ENCODE measurements at places on chromosomes 11 and 22.

DNA sequence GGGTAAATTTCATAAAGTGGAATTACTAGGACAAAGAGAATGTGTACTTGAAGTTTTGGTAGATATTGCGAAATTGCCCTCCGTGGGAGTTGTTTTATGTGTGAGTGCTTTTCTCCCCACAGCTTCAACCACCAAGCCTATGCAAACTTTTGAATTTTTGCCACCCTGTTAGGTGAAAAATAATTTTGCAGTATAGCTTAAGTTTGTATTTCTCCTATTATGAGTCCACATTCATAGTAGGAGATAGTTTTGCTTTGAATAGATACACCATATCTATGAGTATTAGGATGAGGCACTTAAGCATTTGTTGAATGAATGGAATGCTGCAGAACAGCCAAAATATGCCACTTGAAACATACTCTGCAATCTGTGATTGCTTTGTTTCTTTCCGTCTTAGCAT lies 43.6 kb downstream of the UVRAG start:
- DNase-seq = no peak

- peak; percentile 47 for DNase-seq
These were observed 57.0 kb downstream of the RBFOX2 start for GRCh38 chr22:35971456-35972119.

DNA sequence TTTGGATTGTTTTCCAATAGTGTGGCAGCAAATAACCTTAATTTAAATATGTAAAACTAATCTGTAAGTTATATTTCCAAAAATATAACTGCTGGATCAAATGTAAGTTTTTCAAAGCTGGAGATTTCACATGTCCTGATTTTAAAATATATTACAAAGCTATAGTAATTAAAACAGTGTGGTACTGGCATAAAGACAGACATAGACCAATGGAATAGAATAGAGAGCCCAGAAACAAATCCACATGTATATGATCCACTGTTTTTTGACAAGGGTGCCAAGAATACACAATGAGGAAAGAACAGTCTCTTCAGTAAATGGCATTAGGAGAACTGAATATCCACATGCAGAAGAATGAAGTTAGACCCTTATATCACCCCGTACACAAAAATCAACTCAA lies 4.0 kb downstream of the OR4X2 start:
- DNase-seq = no peak

GRCh38 chr11:46280706-46281105 lies 3.2 kb downstream of the CREB3L1 start:
- DNase-seq = no peak

DNA sequence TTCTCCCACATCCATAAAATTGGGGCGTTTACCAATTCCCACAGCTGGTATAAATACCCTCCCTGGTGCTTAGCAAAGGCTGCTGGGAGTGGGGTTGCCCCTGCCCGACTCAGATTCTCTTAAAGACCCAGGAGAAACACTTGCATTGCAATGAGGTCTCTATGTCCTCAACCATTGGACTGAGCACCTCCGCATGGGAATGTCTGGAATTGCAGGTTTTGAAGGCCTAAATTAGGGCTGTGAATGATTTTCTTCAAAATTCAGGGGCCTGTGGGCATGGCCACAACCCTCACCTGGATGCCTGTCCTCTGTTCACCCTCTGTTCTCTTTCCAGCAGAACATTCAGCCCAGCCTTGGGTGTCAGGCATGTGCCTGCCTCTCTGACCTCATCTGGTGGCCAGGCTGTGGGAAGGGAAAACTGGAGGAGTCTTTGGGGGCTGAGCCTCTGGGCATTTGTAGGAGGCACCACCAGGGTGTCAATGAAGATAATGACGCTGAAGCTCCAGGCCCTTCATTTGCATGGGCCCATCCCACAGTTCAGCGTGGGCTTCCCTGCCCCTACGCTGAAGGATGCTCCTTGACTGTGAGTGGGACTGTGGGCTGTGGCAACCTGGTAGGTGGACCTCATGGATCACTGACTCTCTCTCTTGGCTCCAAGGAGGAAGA lies 52.7 kb upstream of the MYEOV start:
- no peak for DNase-seq

DNA sequence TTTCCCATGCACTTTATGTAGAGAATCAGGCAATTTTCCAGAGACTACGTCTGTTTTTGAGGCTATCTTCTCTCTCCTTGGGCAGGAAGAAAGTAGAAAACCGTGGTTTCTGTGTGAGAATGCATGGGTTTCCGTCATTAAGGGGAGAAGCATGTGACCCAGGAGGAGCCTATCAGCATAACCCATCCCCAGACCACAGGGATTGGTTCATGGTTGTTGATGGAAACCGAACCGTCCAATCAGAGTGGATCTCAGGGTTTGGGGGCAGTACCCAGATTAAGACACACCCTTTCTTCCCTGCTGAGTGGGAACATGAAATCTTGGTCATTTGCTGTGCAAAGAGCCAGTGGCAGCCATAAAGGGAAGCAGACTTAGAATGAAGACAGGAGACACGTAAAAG lies 517.8 kb downstream of the MN1 start:
- no peak for DNase-seq

GRCh38 chr11:125228445-125228844 lies 63.9 kb downstream of the PKNOX2 start:
- DNase-seq = no peak

- no peak for DNase-seq
These were observed 20.5 kb upstream of the TP53I11 start for GRCh38 chr11:44971185-44971584.

DNA sequence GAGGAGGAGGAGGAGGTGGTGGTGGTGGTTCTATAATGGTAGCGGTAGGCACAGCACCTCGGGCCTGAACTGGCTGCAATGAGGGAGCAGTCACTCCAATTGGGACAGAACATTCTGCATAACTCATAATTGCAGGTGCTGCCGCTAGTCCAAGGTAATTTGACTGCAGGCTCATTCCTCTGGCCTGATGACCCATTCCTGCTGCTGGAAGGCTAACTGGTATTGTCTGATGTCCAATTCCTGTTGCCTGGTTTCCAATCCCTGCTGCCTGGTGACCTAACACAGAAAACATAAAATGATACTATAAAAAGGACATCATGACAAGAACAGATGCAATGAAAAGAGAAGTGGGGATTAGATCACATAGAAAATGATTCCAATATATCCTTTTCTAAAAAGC lies 7.9 kb upstream of the AGBL2 start:
- DNase-seq = no peak

GRCh38 chr22:29204455-29205183 lies 1.1 kb upstream of the EMID1 start:
- no peak for DNase-seq

- DNase-seq = no peak
These were observed 13.1 kb downstream of the CCDC34 start for GRCh38 chr11:27349919-27350318.

DNA sequence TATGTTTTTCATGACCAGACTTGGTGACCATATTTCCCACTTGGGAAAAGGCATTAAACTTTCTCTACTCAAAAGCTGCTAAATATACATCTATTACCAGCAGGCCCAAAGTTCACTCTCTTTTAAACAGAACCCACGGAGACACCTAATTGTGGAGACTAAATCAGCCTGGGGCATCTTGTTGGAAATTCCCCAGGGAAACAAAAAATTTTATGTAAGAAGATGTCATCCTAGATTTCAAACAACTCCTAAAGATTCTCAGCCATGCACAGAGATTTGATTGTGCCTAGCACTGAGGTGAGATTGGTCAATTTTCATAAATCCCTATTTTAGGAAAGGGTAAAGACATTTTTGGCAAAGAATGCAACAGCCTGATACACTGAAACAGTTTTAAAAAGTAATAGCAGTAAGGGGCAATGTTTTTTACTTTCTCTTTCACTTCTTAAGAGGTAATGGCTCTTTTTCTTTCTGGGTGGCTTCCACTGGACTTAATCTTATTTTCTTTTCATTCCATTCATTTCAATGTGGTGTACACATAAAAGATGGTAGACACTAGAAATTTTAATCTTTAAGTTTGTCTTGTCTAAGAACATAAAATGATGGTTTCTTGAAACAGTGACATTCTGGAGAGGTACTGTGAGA lies 9.6 kb downstream of the OR52N2 start:
- no peak for DNase-seq

- no peak for DNase-seq
These were observed 105.7 kb upstream of the B3GAT1 start for GRCh38 chr11:134517621-134518293.

DNA sequence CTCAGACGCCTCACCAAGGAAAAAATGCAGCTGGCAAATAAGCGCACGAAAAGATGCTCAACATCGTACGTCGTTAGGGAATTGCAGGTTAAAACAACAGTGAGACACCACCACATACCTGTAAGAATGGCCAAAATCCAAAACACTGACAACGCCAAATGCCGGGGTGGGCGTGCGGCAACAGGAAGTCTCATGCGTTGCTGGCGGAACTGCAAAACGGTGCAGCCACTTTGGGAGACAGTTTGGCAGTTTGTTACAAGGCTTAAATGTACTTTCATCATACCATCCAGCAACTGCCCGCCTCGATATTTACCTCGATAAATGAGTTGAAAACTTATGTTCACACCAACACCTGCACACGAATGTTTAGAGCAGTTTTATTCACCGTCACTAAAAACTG lies 7.5 kb upstream of the CTSD start:
- DNase-seq = no peak

DNA sequence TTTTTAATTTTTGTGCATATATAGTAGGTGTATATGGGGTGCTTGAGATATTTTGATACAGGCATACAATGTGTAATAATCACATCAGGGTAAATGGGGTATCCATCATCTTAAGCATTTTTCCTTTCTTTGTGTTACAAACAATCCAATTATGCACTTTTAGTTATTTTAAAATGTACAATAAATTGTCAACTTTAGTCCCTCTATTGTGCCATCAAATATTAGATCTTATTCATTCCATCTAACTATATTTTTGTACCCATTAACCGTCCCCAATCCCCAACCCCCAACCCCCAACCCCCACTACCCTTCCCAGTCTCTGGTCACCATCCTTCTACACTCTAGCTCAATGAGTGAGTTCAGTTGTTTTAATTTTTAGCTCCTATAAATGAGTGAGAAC lies 335.1 kb upstream of the C11orf87 start:
- no peak for DNase-seq

GRCh38 chr11:78332174-78332866 lies 85.3 kb downstream of the GAB2 start:
- no peak for DNase-seq

DNA sequence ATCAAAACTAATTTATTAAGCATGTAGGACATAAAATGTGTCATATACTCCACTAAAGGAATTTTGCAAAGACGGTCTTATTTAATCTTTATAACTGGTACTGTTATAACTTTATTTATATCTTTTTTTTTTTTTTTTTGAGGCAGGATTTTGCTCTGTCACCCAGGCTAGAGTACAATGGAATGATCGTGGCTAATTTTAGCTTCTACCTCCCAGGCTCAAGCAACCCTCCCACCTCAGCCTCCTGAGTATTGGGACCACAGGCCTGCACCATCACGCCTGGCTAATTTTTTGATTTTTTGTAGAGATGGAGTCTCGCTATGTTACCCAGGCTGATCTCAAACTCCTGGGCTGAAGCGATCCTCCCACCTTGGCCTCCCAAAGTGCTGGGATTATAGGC lies 31.4 kb upstream of the PCF11 start:
- no peak for DNase-seq

DNA sequence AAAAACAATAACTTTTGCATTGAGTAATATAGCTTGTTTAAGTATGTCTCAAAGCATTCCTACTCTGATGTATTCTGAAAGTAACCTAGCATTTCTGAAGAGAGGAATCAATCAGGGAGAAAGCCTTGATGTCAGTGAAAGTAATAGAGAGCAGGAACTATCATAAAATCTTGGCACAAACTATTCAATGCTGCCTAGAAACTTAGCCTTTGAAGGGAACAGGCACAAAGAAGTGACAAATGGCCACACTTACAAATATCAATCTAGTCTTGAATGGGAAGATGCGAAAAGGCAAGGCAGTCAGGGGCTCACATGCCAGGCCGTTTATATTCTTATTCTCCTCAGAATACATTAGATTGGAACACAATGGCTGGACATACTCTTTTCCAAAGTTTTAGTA lies 576.5 kb upstream of the ANO3 start:
- DNase-seq = no peak

DNA sequence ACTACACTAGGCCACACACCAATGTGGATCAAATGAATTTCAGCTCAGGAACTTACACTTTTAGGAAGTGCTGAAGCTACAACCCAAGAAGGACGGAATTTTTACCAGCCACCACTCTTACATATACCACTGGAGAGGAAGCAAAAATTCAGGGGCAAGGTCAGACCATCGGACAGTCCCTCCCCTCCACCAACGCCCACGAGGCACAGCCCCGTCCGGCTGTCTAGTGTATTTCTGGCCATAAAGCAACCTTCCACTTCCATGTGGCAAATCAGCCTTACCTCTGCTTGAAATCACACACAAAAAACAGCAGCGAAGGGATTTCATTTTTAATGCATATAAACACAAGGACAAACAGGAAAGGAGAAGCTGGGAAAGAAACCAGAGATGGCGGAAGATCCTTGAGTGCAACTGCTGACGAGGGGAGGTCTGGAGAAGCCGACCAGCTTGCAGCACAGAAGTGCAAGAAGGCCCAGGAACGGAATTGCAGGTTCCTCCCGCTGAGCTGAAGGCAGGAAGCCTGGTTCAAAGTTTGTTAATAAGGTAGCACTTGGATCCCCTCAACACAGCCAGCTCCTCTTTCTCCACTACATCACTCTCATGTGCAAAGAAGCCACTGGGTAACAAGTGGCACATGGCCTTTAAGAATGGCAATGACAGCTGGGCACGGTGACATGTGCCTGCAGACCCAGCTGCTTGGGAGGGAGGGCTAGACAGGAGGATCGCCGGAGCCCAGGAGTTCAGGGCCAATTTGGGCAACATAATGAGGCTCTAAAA lies 71.5 kb downstream of the SHANK2 start:
- DNase-seq = no peak

- no peak for DNase-seq
These were observed 639.4 kb downstream of the OPCML start for GRCh38 chr11:132892876-132893275.

DNA sequence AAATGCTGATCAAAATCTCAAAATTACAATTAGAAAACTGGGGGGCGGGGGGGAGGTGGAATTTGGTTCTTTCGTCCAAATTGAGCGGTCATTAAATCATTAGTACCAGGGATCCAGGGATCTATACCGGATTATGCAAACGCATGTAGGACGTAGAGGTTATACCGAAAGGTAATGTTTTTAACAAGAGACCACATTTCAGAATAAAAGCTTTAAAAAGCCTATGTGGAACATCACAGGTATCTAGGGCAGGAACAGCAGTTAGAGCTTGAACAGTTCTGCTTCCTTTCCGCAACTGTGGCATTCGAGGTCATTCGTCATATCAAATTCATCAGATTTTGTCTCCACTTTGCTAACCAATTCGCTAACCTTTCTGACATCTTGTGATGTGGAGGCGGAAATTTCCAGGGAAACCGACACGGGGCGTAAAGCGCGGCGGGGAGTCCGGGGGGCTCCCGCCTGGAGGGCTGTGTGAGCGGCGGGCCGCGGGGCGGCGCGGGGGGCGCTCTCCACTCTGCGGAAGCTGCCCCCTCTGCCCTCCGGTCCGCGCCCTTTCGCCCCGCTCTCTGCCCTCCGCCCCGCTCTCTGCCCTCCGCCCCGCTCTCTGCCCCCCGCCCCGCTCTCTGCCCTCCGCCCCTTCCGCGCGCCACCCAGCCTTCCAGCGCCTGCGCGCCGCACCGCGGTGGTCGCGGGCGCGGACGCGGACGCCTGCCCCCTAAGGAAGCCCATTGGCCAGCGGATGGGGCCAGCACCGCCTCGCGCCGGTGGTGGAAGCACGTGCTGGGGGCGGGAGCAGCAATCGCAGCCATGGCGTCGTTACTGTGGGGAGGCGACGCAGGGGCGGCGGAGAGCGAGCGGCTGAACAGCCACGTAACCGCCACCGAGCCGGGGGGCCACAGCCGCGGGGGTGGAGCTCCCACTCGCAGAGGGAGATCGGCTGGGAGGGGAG lies at the start of gene DDX25:
TSS of gene DDX25 (plus strand) at position 798 of the 949 bp plus-strand sequence. CDS start at position 808, 10 bp downstream.
- no peak for DNase-seq

Measured in NCI-H446 (cell line).